ENCODE measurements at places on chromosomes 7 and 10. TPM values are rescaled to one million over a fixed set of nuclear protein-coding genes. Genes with fewer than 3 reads are reported as not detected.

DNA sequence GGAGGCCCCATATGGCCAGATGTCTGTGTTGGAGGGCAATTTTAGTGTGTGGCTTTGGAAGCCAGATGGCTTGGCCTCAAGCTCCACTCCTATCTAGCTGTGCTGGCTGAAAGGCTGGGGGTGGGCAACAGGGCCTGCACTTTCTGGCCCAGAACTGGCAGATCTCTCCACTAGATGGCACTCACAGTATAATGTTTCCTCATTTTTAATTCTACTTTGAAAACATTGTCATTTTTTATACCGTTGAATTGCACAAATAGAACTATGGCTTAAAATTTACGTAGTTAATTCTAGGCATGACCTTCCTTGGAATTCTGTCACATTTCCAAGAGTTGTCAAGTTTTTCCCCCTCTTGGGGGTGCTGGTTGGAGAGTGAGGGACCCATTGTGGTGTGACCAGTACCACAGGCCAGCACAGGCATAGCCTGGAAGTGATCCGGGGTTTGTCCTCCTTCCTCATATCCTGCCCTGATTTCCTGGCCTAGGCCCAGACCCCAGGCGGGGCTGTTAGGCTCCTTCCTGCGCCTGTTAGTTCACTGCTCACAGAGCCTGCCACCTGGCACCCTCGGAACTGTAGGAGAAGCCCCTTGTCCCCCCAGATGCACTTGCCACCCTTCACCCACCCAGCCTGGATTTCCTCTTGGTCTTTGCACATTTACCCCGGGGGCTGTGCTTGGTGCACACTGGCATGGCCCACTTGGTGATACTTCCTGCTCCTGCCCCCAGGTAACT lies 52.8 kb downstream of the ARHGAP22 start:
- DNase-seq = peak; percentile 33

- DNase-seq = no peak
These were observed 118.8 kb downstream of the IQUB start for GRCh38 chr7:123415625-123416024.

- DNase-seq = no peak
These were observed 6.8 kb downstream of the LMBR1 start for GRCh38 chr7:156886020-156886795.

GRCh38 chr10:78605800-78606350 lies 462.9 kb upstream of the ZMIZ1 start:
- no peak for DNase-seq

- no peak for DNase-seq
These were observed 875.5 kb downstream of the NRG3 start for GRCh38 chr10:82750538-82750937.

VPS37D gene
- total RNA-seq = 26.1 TPM

ACTR3C gene
- total RNA-seq = 5.3 TPM
